ENCODE measurements at places on chromosomes 7 and 10. TPM values are rescaled to one million over a fixed set of nuclear protein-coding genes. Genes with fewer than 3 reads are reported as not detected.

DNA sequence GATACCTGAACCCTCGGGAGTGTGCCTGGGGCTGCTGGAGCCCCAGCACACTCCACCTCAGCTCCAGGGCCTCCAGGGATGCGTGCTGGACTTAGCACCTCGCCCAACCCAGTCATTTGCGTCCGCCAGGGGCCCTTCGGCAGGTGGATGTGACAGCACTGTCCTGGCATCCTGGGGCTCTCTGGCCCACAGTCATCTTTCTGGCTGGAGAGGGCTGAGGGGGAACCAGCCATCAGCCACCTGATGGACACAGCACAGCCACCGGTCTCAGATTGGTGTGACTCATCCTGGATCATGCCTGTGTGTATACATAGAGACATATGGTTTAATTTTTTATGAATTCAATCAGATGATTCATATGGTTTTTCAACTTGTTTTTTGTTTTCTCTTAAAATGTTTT is 11.1 kb downstream of the ZNF775 start:
- H3K4me3 ChIP-seq, result no peak overlapping the region
- H3K27ac ChIP-seq, result no peak overlapping the region
- peaks cover 14% of the 10 kb centered on the region for H3K36me3 ChIP-seq
- peaks cover 24% of the 10 kb centered on the region for H3K4me1 ChIP-seq
- H3K27me3 ChIP-seq, result no peaks in the 10 kb centered on the region

GRCh38 chr7:7967886-7968543 is 581 bp upstream of the GLCCI1 start:
- H3K36me3 ChIP-seq, result no peaks in the 10 kb centered on the region
- peaks cover 8% of the 10 kb centered on the region for H3K4me1 ChIP-seq
- peak overlapping the region; percentile 90 for H3K4me3 ChIP-seq
- no peaks in the 10 kb centered on the region for H3K27me3 ChIP-seq
- no peak for DNase-seq

DNA sequence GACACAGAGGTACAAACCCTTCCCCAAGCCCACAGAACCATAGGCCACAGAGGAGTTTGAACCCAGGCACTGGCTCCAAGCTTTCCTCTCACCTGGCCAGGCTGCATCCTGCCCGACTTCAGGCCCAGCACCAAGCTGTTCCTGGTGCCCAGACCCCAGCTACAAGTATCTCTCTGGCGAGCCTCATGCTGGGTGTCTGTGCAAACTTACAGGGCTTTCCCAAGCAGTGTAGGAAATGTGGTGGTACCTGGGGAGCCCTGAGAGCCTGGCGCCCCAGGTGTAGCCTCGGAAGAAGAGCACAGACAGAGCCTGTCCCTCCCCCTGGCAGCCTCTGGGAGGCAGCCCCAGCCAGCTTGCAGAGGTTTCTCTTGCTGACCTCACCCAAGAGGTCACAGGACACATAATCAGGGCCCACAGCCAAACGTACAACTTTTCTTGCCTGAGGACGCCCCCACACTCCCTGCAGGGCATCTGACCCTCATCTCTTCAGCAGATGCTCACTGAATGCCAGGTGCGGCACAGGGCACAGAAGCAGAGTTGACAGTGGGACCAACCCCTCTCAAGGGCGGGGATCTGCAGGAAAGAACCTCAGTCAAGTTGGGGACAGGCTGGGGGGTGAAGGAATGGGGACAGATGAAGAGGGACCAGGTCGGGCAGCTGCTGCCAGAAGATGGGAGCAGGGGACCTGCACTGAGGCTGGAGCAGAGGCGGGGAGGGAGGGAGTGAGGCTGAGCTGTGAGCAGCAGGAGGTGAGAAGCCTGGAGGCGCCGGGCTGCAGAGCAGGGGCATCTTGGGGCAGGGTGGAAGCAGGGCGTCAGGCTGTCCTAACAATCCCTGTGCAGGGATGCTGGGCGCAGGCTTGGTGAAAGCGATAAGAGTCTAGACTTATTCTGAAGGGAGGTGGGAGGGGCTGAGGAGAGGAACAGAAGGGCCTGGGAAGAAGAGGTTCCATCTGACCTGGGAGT is 16.3 kb upstream of the MYL7 start:
- no peaks in the 10 kb centered on the region for H3K36me3 ChIP-seq
- no peak overlapping the region for H3K4me3 ChIP-seq
- no peaks in the 10 kb centered on the region for H3K4me1 ChIP-seq

- H3K4me1 ChIP-seq, result peaks cover 8% of the 10 kb centered on the region
- no peak for DNase-seq
- H3K4me3 ChIP-seq, result no peak overlapping the region
- no peaks in the 10 kb centered on the region for H3K27me3 ChIP-seq
These were observed 37.3 kb upstream of the LAMB4 start for GRCh38 chr7:108167460-108167859.

- H3K27ac ChIP-seq, result peak overlapping the region; percentile 28
- peaks cover 17% of the 10 kb centered on the region for H3K36me3 ChIP-seq
- peaks cover 12% of the 10 kb centered on the region for H3K4me1 ChIP-seq
- H3K27me3 ChIP-seq, result no peaks in the 10 kb centered on the region
- H3K4me3 ChIP-seq, result no peak overlapping the region
These were observed 20.6 kb upstream of the OR2AE1 start for GRCh38 chr7:99897322-99898022.

- H3K27ac ChIP-seq, result no peak overlapping the region
- no peak for DNase-seq
- H3K4me3 ChIP-seq, result no peak overlapping the region
- no peaks in the 10 kb centered on the region for H3K36me3 ChIP-seq
- no peaks in the 10 kb centered on the region for H3K27me3 ChIP-seq
These were observed 88.8 kb downstream of the GPR85 start for GRCh38 chr7:112997831-112998230.

GRCh38 chr7:1611708-1612241 is 41.9 kb upstream of the PSMG3 start:
- H3K36me3 ChIP-seq, result no peaks in the 10 kb centered on the region
- no peak for DNase-seq
- peaks cover 11% of the 10 kb centered on the region for H3K4me1 ChIP-seq
- peak overlapping the region; percentile 7 for H3K27ac ChIP-seq

- H3K36me3 ChIP-seq, result no peaks in the 10 kb centered on the region
- DNase-seq, result no peak
- H3K4me3 ChIP-seq, result no peak overlapping the region
- H3K4me1 ChIP-seq, result no peaks in the 10 kb centered on the region
These were observed 22.4 kb downstream of the TLL2 start for GRCh38 chr10:96491303-96491702.

GRCh38 chr7:21946222-21946709 is 567 bp upstream of the CDCA7L start:
- H3K27ac ChIP-seq, result no peak overlapping the region
- H3K4me3 ChIP-seq, result peak overlapping the region; percentile 78
- H3K36me3 ChIP-seq, result no peaks in the 10 kb centered on the region
- DNase-seq, result no peak
- peaks cover 79% of the 10 kb centered on the region for H3K27me3 ChIP-seq

- peaks cover 24% of the 10 kb centered on the region for H3K4me1 ChIP-seq
- DNase-seq, result no peak
- H3K27ac ChIP-seq, result no peak overlapping the region
These were observed 106.7 kb downstream of the TES start for GRCh38 chr7:116316838-116317628.

DNA sequence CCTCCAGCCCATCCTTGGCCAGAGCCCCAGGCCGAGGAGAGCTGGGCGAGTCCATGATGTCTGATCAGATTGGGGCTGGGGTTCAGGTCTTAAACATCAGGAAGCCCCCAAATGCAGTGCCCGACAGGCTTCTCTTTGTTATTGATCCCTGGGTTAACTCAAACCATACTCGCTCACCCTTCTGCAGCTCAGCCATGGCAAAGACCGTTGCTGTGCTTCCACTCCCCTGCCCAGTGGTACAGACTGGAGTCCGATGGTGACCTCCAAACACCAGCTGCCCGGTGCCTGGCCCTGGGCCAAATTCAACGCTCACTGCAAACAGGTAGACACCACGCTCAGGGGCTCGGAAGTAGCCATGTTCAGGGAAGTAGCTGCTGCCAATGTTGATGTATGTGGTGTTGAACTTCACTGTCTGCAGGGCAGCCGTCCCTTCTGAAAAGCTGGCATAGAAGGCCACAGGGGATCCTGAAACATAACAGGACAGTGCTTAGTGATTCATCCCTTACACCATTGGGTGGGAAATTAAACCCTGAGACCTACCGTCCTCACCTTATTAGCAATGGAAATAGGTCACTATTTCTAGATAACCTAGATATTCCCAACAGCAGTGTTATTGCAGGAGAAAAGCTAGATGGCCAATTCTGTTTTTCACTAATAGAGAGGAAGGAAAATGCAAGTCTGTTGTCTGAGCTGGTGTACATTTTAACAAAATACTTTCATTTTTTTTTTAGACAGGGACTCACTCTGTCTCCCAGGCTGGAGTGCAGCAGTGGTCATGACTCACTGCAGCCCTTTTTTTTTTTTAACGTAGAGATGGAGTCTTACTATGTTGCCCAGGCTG is 20.5 kb downstream of the MMRN2 start:
- H3K36me3 ChIP-seq, result peaks cover 4% of the 10 kb centered on the region
- no peak overlapping the region for H3K27ac ChIP-seq
- H3K4me1 ChIP-seq, result no peaks in the 10 kb centered on the region
- DNase-seq, result no peak

The CPN1 gene
- not detected for total RNA-seq

The AASS gene
- 34.2 TPM for total RNA-seq

The SYT15B gene
- total RNA-seq, result 0.73 TPM

The CCL24 gene
- total RNA-seq, result not detected

The FXYD4 gene
- total RNA-seq, result not detected

The KNDC1 gene
- 23.7 TPM for total RNA-seq

The UTF1 gene
- total RNA-seq, result not detected
